ENCODE measurements at places on chromosomes 13 and 19.

DNA sequence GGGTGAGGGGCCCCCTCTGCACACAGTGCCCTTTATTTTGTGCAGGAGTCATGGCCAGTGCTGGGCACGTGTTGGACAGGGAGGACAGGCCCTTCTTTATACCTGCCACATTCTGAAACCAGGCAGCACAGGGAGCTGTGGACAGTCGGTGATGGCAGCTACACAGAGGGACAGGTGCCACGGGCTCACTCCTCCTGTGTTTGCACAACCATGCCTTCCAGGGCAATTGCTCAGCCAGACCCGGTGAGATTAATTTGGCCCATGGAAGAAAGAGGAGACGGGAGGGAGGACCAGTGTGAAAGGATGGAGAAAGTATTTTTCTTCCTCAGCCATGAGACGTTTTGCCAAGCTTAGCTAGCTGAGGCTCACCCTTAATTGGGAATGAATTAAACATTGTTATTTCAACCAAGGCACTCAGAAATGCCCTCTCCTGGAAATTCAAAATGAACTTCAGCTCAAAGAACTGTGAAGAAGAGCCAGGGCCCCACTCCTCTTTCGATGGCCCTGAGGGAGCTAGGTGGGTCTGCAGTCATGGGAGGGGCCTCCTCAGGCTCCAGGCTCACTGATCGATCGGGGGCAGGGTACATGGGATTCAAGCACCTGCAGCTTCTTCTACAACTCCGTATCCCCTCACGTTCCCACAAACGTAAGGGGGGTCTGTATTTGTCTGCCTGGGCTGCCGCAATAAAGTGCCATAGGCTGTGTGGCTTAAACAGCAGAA is 41.2 kb downstream of the SHISA2 start:
- no peak for DNase-seq

DNA sequence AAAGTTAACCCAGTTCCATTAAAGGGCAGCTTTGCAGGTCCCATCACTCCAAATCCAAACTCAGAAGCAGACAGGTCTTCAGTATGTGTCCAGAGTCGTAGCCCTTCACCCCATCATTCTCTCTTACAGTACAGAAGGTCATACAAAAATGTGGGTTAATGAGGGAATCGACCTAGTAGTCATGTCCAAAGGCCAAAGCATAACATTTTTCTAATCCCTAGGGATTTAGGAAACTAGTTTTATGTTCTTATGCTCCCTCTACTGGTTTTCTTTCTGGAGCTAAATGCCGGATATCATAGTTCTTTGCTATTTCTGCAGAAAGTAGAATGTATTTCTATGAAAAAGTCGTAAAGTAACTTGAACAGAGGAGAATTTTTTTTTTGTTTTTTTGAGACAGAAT is 72.2 kb downstream of the DHRS12 start:
- DNase-seq: peak; percentile 66

DNA sequence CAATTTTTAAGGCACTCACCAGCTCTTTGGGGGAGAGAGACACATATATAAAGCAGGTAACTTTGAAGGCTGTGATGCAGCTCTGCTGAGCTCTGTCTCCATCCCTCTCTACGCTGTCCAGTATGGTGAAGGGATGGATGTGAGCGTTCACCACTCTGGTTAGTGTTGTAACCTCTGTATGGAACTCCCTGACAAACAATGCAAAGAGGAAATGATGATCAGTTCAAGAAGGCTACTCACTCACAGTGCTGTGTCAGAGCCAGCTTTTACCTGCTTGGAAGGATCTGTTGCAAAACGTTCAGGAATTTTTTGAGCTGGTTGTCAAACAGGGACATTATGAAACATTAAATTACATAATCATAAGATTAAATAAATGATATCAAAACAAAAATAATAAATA is 90.8 kb upstream of the SLC10A2 start:
- no peak for DNase-seq

GRCh38 chr19:1859331-1859781 is 4.0 kb downstream of the KLF16 start:
- DNase-seq: no peak

GRCh38 chr13:38618336-38618735 is 68.5 kb upstream of the FREM2 start:
- DNase-seq: no peak

GRCh38 chr13:33497146-33497845 is 211.7 kb upstream of the STARD13 start:
- peak; percentile 69 for DNase-seq

GRCh38 chr13:79973533-79973963 is 367.4 kb downstream of the SPRY2 start:
- DNase-seq: no peak

DNA sequence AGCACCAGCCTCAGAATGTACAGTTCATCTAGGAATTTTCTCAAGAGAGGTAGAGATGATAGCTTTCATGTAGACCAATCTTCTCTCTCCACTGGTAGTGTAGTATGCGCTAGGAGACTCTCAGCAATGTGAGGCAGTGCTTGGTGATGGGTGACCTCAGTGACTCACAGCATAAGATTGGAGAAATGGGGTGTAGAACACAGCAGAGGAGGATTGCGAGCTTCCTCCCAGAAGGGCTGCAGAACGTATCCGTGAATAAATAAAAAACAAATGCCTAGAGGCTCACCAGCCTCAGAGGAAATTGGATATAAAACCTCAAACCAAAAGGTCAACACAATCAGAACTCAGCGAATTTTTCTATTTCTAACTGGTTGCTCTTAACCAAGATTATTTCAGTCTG is 182.9 kb upstream of the RXFP2 start:
- peak; percentile 82 for DNase-seq

DNA sequence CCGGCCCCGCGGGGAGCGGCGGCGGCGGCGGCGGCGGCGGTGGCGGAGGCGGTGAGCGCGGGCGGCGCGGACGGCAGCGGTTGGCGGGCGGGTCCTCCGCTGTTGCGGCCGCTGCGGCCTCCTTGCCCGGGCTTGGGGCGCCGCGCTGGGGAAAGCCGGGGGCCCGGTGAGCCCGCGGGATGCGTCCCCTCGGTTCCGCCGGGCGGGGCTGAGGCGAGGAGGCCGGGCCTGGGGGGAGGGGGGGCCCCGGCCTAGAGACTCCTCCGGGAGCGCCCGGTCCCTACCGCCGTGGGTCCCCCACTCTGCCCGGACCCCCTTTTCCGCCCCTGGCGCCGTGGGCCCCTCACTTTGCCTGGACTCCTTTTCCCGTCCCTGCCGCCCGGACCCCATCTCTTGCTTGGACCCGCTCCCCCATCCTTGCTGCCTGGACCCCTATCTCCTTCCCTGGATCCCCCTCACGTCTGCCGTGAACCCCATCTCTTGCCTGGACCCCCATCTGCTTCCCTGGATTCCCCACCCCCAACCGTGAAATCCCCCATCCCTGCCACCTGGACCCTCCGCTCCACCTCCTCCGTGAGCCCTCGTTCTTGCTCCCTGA is 28.6 kb upstream of the NDUFS7 start:
- DNase-seq: no peak

DNA sequence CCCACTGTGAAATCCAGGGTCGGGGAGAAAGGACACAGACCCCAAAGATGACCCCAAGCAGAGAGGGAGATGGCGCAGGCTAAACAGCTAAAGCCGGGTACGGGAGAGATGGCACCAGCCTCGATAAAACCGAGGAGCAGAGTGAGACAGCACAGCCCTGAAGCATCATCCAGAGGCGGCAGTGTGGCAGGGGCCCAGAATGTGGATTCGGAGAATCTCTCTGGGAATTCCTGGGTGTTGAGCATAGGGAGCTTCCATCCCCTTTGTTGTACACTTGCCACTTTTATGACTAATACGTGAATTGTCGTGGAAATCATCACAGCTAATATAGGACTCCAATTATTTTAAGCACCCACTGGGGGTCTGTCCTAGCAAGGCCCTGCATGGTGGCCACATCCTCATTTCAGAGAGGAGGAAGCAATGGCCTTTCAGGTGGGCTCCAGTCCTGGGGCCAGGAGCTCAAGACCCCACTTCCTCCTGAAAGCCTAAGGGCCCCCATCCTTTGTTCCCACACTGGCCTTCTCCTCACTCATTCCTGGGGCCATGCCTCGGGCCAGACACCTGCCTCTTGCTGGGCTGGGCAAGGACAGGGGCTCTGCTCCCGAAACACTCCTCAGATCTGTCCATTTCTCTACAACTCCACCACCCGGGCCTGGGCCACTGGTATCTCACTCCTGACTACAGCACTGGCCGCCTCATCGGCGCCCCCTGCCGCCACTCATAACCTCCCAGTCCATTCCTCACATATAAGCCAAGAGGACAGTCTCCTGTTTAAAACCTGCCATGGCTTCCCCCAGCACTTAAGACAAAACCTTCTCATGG is 29.3 kb upstream of the ATP1A3 start:
- DNase-seq: peak; percentile 38

GRCh38 chr19:46283771-46284170 is 13.1 kb upstream of the HIF3A start:
- DNase-seq: peak; percentile 37

DNA sequence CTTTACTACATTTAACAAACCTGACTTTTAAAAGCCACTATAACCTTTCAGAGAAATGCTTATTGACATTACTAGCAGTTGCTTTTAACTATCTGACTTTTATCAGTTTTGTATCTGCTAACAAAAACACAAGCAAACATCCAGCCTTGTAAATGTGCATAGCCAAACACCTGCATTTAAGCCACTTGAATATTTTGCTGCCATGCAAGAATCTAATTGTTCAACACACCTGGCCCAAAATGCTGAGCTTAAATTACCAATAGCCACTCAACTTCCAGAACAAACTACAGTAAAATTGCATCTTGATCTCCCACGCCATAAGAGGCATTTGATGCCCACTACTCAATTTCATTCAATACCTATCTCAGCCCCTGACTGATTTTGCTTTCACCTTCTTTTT is 9.3 kb downstream of the ZIC5 start:
- no peak for DNase-seq

DNA sequence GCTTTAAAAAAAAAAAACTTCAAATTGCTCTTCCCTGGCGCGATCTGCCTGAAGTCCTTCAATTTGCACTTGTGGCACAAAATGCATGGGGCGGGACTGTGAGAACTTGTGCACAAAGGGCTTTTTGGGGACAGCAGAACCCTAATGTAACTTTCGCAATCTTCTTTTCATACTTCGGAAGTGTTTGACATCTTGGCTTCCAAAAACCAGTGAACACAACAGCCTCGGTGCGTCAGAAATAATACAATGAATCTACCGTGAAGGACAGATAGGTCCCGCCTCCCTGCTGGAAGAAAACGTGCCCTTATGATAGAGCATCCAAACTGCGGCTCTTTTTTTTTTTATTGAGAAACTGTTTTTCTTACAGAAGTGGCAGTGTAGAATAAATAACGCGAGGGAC is 36.6 kb downstream of the KLF2 start:
- no peak for DNase-seq

DNA sequence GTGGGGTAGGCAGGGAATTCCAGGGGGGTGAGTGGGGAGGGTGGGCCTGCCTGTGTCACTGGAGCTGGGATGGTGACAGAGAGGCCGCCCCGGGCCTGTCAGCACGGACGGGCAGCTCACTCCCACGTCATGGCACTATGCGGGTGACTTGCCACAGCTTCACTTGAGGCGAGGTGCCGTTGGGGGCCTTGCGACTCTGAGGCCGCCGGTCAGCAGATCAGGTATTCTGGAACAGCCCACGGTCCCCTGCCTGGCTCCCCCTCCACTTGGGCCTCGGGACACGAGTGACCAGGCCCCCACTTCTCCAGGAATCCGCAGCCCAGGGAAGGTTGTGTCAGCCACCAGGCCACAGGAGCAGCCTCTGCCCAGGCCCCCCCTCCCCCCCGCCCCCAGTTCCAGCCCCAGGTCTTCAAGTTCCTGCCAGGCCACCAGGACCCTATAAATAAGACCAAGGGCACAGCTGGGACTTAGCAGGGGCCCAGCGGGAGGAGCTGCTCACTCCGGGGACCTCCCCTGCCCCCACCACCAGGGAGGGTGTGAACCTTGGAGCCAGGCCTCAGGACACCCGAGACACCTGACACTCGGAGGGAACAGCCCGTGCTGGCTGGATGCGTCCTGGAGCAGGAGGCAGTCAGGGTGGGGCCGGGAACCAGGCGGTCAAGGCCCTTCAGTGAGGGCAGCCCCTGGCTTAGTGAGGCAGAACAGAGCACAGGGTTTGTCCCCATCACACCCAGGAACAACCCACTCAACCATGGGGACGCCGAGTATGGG is 2.7 kb upstream of the MIDN start:
- DNase-seq: no peak

GRCh38 chr19:10227026-10227971 is 3.8 kb downstream of the S1PR2 start:
- DNase-seq: peak; percentile 24

DNA sequence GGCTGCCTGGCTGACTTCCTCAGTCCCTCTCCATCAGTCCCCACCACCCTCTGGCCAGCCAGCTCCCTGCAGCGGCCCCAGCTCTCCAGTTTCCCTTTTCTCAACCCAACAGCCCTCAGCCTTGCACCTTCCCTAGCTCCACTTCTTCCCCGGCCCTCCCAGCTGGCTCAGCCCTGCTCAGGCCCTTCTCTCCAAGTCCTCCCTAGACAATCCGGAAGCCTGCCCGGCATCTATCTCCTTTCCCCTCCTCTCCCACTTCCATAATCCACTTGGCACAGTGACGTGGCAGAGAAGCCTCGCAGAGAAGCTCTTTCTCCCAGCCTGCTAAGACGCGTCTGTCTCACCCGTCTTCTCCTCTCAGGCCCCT is 1.1 kb downstream of the UBXN6 start:
- peak; percentile 86 for DNase-seq

- DNase-seq: peak; percentile 84
Measured at GRCh38 chr13:23384111-23384510, 49.4 kb downstream of the SACS start.

DNA sequence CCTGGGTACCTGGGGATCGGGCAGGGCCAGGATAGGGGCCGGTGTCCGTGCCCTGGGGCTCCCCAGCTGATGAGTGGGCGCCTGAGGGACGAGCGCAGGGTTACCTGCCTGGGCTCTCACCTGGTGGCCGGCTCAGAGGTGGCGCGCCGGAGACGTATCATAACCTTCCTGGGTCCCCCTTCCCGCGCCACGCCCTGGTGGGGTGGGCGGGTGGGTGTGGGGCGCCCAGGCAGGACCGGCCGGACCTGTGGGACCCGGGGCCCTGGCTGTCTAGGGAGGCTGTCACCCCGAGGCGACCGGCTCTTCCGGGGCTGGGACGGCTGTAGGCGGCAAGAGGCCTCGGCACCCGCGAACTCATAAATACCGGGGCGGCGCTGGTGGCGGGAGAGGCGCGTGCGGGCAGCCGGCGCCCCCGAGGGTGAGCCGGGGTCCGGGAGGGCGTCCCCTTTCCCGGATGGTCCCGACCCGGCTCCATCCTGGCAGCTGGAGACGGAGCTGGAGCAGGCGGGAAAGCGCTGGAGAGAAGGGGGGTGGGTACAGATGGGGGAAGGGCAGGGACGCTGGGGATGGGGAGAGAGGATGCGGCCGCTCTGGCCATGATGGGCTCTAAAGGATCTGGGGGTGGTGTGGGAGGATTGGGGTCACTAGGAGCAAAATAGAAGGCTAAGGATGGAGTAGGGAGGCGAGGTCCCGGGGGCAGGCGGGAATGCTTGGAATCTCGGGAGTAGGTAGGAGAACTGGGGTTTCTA is at the start of gene ACP7:
Gene ACP7, plus strand, starts transcription at position 386 of the 749 bp plus-strand sequence. CDS start 902 bp downstream, outside the sequence.
- no peak for DNase-seq

GRCh38 chr19:344625-345319 is at the start of gene MIER2:
TSS of gene MIER2 (minus strand) at chr19:344796. CDS start at chr19:344782, 14 bp downstream.
- peak; percentile 75 for DNase-seq
